ENCODE measurements at places on chromosomes 6 and 20. TPM values are rescaled to one million over a fixed set of nuclear protein-coding genes. Genes with fewer than 3 reads are reported as not detected.

Gene GJA10
- total RNA-seq = not detected

Gene MYLK2
- 0.40 TPM for total RNA-seq

Gene MRAP2
- total RNA-seq = not detected

Gene CST2
- not detected for total RNA-seq

Gene AURKA
- 86.3 TPM for total RNA-seq

Gene TRIM31
- not detected for total RNA-seq

Gene PRDM13
- not detected for total RNA-seq

Gene RBBP8NL
- total RNA-seq = not detected

Gene PTPRT
- total RNA-seq = not detected

Gene ABCF1
- 65.0 TPM for total RNA-seq

Gene ILRUN
- 58.2 TPM for total RNA-seq

Gene CHRNA4
- total RNA-seq = not detected

Gene UBE2C
- total RNA-seq = 209 TPM

Gene CCM2L
- not detected for total RNA-seq

Gene OR12D3
- total RNA-seq = not detected

Gene SLC17A1
- total RNA-seq = not detected

Gene OLIG3
- total RNA-seq = 3.5 TPM

Gene SLC13A3
- not detected for total RNA-seq

Gene ZKSCAN8
- total RNA-seq = 16.5 TPM
